ENCODE measurements at places on chromosomes 5 and 9. TPM values are rescaled to one million over a fixed set of nuclear protein-coding genes. Genes with fewer than 3 reads are reported as not detected.
A peak's percentile ranks its signal among the peaks of the same experiment; 100 is the strongest.

FOXD4 gene
- 0.98 TPM for polyA plus RNA-seq

SLC34A1 gene
- polyA plus RNA-seq: not detected

TMEM232 gene
- 1.1 TPM for polyA plus RNA-seq

PROB1 gene
- 38.1 TPM for polyA plus RNA-seq

LCN9 gene
- polyA plus RNA-seq: not detected

- no peak for DNase-seq
Observed at GRCh38 chr5:162410365-162410764, 342.8 kb downstream of the GABRG2 start.

DNA sequence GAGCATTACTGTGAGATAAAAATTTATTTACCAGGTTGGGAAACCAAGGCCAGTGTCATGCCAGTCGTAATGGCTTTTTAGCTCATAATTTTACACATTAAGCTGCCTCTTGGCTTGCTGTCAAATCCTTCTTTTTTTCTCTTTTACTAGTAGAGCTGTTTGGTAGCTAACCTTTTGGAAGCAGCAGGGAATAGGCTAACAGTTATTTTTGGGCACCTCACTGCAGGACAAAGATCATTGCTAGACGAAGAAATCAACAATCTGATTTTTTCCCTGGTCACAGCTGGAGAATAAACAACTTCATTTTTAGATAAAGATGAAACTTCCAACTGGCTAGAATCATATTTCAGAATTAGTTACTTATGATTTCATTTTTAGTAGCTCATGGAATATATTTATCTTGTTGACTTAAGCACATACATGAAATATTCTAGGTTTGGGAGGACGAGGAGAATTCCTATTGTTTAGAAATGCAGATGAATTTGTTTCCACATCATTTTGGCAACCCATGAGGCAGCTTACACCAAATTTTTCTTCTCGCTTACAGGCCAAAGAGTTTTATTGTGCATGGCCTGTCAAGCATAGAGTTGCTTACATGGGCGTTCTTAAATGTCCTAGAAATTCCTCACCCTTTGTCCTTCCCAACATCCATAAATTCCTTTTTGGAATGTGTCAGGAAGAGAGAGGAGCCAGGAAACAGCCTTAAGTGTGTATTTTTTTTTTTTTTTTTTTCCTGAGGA lies 19.6 kb downstream of the TNC start:
- DNase-seq: peak; percentile 59

- peak; percentile 59 for DNase-seq
Observed at GRCh38 chr5:116032094-116032517, at the start of gene ARL14EPL. Gene ARL14EPL, plus strand, starts transcription at chr5:116032472. Its CDS starts 18,994 bp downstream, at chr5:116051466.

- peak; percentile 51 for DNase-seq
Observed at GRCh38 chr9:13020146-13021040, 245.6 kb downstream of the LURAP1L start.

GRCh38 chr5:14977058-14977685 lies 105.6 kb upstream of the ANKH start:
- no peak for DNase-seq

GRCh38 chr5:139368613-139369012 lies 14.5 kb downstream of the SLC23A1 start:
- no peak for DNase-seq

DNA sequence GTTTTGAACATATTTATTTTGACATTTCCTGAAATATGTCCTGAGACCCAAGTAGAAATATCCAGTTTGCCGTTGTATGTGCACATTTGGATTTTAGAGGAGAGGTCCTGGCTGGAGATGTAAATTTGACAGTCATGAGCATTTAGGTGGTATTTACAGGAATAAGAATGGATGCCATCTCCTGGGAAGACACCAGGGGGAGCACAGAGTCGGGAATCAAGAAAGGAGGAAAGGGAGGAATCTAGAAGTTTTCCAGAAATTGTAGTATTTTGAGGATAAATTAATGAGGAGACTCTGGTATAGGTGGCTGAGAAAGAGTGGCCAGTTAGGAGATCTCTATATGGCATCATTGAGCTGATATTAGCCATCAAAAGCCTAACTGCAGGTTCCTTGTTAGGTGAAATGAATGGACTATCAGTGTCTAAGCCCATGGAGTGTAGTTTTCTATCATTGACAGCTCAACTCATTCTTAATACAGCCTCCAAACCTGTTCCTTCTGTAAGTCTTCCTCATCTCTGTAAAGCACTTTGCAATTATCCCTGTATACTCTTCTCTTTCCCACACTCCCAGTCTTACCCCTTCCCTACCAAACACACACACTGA lies 7.2 kb downstream of the GAPT start:
- DNase-seq: peak; percentile 38
